DMS 273 treated with DMSO at 0.1 percent for 48 hours (cell line): ENCODE measurements at places on chromosomes 16 and 17.

GRCh38 chr17:28370035-28370743 is at the start of gene VTN:
Gene VTN (minus strand): TSS chr17:28370307. CDS start chr17:28370203, 104 bp downstream.
- DNase-seq, result no peak

GRCh38 chr17:12985431-12986293 is 32.2 kb downstream of the ELAC2 start:
- DNase-seq, result peak; percentile 86

- no peak for DNase-seq
Observed at GRCh38 chr17:38322156-38322779, 21.5 kb downstream of the GPR179 start.

GRCh38 chr17:48336986-48337385 is 93.0 kb downstream of the SKAP1 start:
- DNase-seq, result no peak

DNA sequence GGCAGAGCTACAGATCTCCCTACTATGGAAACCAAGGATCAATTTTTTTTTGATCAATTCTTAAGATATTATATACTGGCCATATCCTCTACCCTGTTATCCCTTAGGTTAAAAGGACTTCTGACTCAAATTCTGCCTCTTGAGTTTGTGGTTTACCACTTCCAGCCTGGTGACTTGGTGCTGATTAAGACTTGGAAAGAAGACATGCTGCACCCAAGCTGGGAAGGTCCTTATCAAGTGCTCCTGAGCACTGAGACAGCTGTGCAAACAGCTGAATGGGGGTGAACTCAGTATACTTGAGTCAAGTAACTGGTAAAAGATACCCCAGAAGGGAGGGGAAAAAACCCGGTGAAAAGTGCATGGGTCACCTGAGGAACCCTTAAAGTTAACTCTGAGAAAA is 20.5 kb upstream of the SPACA3 start:
- DNase-seq, result no peak

GRCh38 chr17:69540356-69540755 is 125.9 kb downstream of the MAP2K6 start:
- DNase-seq, result no peak

DNA sequence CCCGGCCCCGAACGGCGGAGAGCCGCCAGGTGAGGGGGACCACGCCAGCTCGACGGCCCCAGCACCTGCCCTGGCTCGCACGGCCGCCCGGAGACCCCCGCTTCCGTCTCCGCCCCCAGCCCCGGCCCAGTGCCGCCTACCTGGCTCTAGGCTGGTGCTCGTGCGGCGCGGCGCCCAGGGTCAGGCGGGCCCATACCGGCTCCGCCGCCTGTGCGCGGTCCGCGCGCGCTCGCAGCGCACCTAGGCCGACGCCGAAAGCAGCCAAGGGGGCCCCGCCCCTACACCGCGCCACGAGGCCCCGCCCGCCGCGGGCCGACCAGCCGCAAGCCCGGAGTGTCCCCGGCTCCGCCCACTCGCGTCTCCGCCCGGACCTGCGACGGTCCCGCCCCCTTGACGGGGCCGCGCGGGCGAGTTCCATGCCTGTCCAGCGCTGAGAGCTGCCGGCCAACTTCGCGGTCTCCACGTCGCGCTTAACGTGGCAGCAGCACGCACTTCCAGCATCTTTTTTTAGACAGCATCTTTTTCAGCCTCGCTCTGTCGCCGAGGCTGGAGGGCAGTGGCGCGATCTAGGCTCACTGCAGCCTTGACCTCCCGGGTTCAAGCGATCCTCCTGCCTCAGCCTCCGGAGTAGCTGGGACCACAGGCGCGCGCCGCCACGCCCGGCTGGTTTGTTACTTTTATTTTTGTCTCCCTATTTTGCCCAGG is at the start of gene SLC25A39:
Gene SLC25A39, minus strand, starts transcription at position 253 of the 705 bp plus-strand sequence. CDS start 1,261 bp downstream, outside the sequence.
- DNase-seq, result peak; percentile 36

GRCh38 chr16:86836503-86837129 is 258.3 kb downstream of the FOXL1 start:
- no peak for DNase-seq

DNA sequence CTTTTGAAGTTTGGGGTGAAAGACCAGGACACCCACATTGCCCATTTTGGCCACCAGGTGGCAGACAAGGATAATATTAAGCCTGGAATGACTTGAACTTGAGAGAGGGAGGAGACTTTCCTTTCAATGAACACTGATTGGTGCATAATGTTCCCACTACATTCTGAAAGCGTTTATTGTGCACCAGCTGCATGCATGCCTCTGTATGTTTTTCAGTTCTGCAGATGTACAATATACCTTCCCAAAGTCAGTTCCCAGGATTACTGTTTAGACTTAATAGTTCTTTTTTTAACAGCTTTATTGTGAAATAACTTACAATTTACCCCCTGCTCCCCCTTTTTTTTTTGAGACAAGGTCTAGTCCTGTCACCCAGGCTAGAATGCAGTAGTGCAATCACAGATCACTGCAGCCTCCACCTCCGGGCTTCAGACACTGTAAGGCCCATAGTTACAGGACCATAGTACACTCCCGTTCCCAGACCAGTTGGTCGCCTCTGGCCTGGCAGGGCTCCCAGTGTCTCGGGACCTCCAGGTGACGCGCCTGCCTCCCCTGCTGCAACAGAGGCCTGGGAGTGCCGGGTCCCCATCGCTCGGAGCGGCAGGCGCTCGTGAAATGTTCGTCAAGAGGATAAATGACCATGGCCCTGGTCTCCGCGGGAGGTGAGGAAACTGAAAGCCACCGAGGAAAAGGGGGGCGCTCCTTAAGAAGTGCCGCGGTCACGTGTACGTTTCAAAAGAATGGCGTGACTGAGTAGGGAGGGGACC is 12.2 kb downstream of the CES2 start:
- DNase-seq, result peak; percentile 72

DNA sequence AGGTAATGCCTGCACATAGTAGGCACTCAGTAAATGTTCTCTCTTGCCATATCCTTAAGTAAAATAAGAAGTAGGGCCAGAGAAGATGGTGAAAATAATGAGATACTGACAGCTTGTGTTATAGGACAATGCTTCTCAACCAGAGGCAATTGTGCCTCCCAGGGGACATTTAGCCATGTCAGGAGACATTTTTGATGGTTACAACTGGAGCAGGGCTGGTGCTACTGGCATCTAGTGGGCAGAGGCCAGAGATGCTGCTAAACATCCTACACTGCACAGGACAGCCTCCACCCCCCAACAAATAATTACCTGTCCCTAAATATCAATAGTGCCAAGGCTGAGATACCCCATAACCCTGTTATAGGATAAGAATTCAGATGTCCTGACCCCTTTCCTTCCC is 1.7 kb downstream of the RAD51D start:
- DNase-seq, result no peak

GRCh38 chr16:80198311-80199299 is 342.2 kb upstream of the DYNLRB2 start:
- no peak for DNase-seq

DNA sequence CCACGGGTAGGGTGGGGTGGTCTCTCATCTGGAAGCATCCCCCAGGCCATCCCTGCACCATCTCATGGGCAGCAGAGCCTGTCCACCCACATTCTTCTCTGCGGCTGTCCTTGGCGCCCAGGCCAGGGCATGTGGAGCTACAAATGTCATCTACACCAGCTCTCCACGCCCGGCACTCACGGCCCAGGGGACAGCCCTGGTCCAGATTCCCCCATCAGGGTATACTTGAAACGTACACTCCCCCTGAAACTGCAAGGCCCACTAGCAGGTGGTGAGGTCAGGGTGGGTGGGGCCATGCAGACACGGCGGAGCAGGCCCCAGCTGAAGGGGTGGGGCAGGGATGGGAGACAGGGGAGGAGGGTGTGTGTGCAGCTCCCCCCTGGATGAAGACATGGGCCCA is 3.2 kb upstream of the SOX8 start:
- no peak for DNase-seq

GRCh38 chr17:29560316-29560715 is 6.5 kb downstream of the ABHD15 start:
- DNase-seq, result peak; percentile 95

DNA sequence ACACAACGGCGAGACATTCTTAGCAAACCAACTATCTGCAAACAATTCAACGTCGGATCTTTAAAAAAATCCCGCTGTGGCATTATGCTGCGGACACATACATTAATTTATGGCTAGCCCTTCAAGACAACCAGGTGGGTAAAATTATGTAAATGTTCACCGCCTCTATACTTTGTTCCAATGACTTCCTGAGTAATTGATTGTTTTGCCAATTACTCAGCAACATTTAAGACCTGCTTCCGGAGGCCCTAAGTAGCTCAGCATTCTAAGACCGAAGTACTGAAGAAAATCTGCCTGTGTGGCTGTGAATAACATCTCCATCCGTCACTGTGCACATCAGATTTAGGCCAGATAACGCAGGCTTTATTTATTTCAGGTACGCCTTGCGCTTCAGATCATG is 23.3 kb downstream of the QPRT start:
- DNase-seq, result no peak

- no peak for DNase-seq
Observed at GRCh38 chr16:77462894-77463293, 28.1 kb upstream of the ADAMTS18 start.

- DNase-seq, result no peak
Observed at GRCh38 chr16:64280317-64280716, 841.5 kb downstream of the CDH11 start.

GRCh38 chr16:90037276-90037675 is 18.0 kb upstream of the DBNDD1 start:
- DNase-seq, result no peak

DNA sequence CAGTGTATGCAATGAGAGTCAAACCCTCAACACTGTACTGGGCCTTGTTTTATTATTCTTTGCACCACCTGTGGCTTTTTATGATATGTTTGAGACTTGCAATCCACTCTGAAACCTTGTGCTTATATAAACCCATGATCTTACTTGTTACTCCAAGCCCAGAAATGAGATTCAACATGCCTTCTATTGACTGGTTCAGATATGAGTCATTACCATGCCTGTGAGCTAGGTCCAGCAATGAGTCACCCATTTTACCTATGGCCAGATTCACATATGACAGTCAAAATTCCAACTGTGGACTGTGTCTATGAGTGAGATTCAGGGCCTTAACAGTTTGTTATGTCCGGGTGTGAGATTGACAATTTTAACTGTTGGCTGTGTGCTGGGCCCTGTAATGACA is 1846.1 kb downstream of the TP53TG3F start:
- no peak for DNase-seq

DNA sequence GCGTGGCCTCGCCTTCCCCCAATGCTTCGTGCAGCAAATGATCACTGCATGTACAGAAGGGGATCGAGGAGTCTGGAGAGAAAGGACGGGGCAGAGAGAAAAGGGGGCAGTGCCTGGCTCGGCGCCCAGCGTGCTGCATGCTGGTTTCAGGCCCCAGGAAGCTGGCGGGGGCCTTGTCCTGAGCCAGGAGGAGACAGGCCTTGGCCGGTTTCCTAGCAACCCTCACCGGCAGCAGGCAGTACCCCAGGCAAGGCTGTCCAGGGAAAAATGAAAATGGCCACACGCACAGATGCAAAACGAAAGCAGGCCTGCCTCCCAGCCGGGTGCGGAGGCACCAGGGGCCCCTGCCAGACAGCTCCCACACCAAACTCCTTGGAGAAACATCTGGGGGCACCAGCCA is 126.3 kb downstream of the ZFHX3 start:
- peak; percentile 37 for DNase-seq

GRCh38 chr17:6187836-6188235 is 117.7 kb downstream of the WSCD1 start:
- DNase-seq, result no peak

DNA sequence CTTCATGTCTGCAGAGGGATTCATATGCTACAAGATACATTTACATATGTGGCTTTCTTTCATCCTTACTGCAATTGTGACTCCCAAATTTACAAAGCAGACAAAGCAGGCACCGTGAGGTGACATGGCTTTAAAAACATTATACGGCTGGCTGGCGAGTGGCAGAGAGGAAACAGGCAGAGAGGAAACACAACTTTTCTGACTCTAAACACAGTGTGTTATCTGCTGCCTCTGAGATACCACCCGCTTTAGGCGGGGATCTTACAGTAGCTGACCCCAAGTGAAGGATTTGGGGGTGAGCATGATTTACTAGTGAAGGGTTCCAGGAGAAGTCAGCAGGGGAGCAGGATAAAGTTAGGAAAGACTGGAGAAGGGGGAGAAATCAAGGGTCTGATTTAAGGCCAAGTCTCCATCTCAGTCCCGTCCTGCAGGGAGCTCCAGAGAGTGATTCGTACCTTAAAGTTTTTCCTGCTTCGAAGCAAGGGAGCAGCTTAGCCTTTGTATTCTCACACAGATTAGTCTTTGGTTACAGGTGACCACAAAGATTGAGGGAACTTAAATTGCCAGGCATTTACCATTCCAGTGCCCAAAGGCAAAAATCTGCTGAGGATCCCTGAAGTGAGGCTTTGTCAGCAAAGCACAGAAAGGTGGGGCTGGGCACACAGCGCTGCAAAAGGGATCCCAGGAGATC is 355.0 kb downstream of the GRIN2A start:
- no peak for DNase-seq

GRCh38 chr17:36907407-36907806 is 29.9 kb upstream of the LHX1 start:
- no peak for DNase-seq

GRCh38 chr16:35431829-35432663 is 1972.6 kb downstream of the TP53TG3F start:
- DNase-seq, result no peak

DNA sequence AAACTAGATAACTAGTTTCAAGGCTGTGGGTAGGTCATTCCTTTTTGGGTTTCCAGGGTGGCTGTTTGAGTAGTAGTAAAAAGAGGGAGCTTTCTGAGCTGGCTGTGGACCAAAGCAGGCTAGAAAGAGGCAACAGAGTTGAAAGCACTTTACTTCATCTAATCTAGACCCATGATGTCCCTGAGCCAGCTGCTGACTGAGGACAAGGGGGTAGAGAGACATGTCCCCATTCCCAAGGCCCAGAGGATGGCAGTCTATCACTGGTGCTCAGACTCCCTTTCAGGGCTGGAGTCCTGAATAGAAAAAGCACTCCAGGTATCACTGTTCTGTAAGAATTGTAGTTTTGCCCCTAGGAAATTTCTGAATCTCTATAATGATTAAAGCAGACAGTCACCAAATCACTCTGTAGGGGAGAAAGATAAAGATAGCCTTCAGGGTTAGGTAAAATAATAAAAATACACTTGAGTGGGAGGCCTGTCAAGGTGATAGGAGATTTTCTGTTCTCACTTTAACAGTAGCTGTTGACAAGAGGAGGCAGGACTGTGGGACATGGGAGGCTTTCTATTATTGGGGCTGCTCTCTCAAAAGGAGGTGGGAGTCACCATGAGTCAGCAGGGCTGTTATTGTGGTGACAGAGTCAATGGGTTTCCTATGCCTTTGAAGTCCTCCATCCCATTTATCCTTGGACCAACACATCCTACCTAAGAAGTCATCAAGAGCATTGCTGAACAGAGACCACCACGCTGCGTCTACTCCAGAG is 190.2 kb upstream of the MPHOSPH6 start:
- no peak for DNase-seq
